Activated B cell treated with CpG ODN at 0.5 μM for 24 hours (primary cell): ENCODE measurements at places on chromosomes 6 and 20. TPM values are rescaled to one million over a fixed set of nuclear protein-coding genes. Genes with fewer than 3 reads are reported as not detected.

DNA sequence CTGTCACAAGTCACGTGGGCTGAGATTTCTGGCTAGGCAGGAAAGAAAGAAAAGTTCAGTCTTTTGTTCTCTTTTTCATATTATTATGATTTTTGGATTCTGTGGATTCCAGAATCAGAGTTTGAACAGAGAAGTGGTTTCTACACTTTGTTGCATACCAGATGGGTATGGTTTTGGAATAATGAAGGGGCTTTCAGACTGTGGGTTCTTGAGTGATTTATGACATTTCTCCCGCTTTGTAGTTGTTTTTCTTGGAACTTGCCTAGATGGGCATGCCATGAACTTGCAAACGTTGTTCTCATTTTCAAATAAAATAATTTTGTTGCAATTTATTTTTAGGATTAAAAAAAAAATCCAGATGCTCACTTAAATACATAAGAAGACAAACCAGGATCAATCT, 34.4 kb downstream of the CBFA2T2 start:
- H3K27ac ChIP-seq, result no peak overlapping the region
- H3K27me3 ChIP-seq, result no peaks in the 10 kb centered on the region
- H3K36me3 ChIP-seq, result peaks cover 18% of the 10 kb centered on the region
- H3K4me1 ChIP-seq, result peaks cover 26% of the 10 kb centered on the region
- H3K4me3 ChIP-seq, result no peak overlapping the region
- no peak for DNase-seq

DNA sequence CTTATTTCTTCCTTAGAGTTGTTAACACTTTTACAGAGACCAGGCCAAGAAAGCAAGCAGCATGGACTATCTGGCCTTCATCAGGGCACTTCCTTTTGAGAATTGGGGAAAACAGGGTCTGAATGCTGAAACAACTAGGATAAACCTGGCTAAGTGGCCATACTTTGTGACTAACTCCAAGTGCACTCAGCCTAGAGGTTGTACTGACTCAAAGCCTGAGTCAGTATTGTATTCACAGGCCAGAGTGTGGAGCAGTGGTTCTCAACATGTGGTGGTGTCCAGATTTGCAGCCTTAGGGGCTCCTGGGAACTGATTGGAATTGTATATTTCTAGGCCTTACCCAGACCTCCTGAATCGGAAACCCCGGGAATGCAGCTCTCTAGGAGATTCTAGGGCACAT, 20.1 kb downstream of the SEC23B start:
- no peak for DNase-seq
- H3K4me3 ChIP-seq, result no peak overlapping the region
- H3K36me3 ChIP-seq, result peaks cover 88% of the 10 kb centered on the region
- H3K27me3 ChIP-seq, result no peaks in the 10 kb centered on the region
- H3K27ac ChIP-seq, result no peak overlapping the region

GRCh38 chr6:77204555-77204954, 258.7 kb downstream of the HTR1B start:
- H3K4me1 ChIP-seq, result no peaks in the 10 kb centered on the region
- H3K4me3 ChIP-seq, result no peak overlapping the region
- no peaks in the 10 kb centered on the region for H3K36me3 ChIP-seq

DNA sequence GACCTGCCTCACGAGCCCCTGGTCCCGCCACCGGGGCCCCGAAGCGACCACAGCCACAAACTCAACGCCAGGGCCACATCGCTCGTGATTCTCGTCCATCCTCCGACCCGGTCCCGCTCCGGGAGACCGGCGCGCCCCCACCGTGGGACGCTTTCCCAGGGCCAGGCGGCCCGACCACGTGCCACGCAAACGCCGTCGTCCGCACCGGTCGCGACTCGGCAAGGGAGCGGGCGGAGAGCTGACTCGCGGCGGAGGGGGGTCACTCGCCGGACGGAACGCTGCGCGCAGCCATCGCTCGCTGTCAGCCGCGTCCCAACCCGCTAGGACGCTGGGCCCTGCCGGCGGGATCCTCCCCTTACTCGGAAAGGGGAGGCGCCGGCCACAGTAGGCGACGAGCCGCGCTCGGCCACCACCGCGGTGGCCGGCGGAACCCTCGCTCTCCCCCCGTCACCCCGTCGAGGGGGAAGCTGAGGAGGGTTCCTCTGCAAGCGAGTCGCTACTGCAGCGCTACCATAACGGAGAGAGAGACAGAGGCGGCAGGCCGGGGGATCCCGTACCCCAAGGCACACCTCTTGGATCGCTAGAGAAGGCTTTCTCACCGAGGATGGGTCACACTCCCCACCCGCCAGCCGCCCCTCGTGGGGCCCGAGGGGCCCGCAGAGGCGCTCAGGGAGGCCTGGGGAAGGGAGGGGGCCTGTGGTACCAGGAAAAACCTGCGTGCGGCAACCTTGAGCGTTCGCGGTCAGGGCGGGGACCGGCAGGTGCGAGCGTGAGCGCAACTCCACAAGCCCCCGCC, 511.8 kb upstream of the ZNF337 start:
- H3K4me1 ChIP-seq, result no peaks in the 10 kb centered on the region
- no peak for DNase-seq
- H3K36me3 ChIP-seq, result no peaks in the 10 kb centered on the region
- H3K4me3 ChIP-seq, result no peak overlapping the region
- H3K27ac ChIP-seq, result no peak overlapping the region
- H3K27me3 ChIP-seq, result peaks cover 19% of the 10 kb centered on the region

- no peak overlapping the region for H3K27ac ChIP-seq
- no peak for DNase-seq
- H3K36me3 ChIP-seq, result no peaks in the 10 kb centered on the region
Measured at GRCh38 chr6:142478117-142478516, 176.3 kb downstream of the ADGRG6 start.

DNA sequence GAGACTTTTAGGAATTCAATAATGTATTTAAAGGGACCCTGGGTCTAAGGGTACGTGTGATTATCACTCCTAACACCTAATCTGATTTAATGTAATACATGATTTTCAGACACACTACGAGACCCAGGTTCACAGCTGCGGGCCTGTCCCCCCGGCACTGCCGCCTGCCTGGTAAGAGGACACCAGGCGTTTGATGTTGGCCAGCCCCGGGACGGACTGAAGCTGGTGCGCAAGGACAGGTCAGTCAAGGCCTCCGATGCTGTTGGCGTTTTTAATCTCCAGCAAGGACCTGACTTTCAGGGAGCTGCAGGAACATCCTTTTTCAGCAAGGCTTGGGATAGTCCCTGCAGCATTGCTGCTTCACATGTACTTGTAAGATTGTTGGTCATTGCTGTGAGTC, 58.2 kb downstream of the IGF2R start:
- no peak overlapping the region for H3K4me3 ChIP-seq
- no peak overlapping the region for H3K27ac ChIP-seq
- H3K4me1 ChIP-seq, result peaks cover 24% of the 10 kb centered on the region

- H3K4me1 ChIP-seq, result peaks cover 23% of the 10 kb centered on the region
- no peak for DNase-seq
- no peak overlapping the region for H3K4me3 ChIP-seq
- no peak overlapping the region for H3K27ac ChIP-seq
Measured at GRCh38 chr6:149960488-149960887, 3.3 kb upstream of the ULBP1 start.

The SMPDL3A gene
- 1.5 and 1.8 TPM in 2 replicates for total RNA-seq

The HRH3 gene
- not detected in 2 replicates for total RNA-seq

The CST7 gene
- total RNA-seq, result 0.86 and 1.0 TPM in 2 replicates
